Muscle of leg (tissue), 16 donors: ENCODE measurements at places on chromosomes 5 and 9. TPM values are rescaled to one million over a fixed set of nuclear protein-coding genes. Genes with fewer than 3 reads are reported as not detected.

- no peak for DNase-seq
Observed at GRCh38 chr5:84494453-84494852, 109.8 kb upstream of the EDIL3 start.

GRCh38 chr9:9951556-9952160 lies 661.1 kb downstream of the PTPRD start:
- DNase-seq: no peak

- DNase-seq: peak; percentile 32
Observed at GRCh38 chr5:167765352-167765751, 526.1 kb upstream of the WWC1 start.

- DNase-seq: no peak
Observed at GRCh38 chr5:106172681-106173532, 1497.8 kb downstream of the EFNA5 start.

- DNase-seq: no peak
Observed at GRCh38 chr5:36885566-36886485, 9.3 kb downstream of the NIPBL start.

DNA sequence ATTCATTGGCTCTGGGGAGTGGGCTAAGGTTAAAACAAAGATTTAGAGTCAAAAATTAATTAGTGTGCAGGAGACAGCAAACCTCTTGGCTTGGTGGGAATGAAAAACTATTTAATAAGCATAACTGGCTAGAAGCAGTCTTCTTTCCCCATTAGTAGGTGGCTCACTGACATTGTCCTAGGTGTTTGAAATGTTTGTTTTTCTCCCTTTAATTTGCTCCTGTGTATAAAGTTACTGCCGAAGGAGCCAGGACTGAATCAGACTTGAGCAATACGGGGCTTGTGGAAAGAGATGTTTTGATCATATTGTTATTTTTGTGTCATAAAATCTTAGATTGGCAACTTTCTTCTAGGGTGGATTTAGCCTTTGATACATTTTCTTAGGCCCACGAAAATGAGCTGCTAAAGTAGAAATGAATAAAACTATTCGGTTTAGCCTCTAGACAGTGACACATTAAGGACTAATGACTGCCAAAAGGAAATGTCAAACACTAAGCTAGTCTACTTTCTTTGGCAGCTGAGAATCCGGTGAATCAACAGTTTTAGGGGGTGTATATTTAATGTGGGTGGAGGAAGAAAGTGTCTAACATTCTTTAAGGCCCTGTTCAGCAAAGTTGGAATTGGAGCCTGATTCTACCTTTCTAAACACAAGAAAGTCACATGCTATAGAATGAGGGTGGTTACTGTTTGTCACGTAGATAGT lies 30.2 kb downstream of the LRRTM2 start:
- DNase-seq: peak; percentile 37

- DNase-seq: peak; percentile 22
Observed at GRCh38 chr5:68087866-68088265, 127.7 kb upstream of the PIK3R1 start.

DNA sequence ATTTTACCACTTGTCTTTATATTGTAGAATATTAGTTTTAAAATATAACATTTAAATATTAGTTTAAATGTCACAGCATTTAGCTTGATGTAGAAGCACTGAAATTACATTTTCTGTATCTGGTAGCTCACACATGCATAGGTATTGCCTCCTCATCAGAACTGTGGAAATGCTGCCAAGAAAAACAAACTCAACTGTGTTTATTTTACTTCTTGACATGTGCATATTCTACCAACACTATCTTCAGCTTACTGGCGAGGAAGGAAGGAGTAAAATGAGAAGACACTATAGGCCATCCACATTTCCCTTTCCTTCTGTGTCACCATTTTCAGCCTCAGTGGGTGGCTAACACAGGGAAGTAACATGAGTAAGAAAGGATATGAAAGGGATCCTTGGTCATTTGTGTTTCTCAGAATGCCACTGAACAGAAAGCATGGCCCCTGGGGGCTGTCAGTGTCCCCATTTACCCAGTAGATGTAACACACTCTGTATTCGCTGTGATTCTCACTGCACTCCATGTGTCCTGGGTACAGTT lies 81.0 kb upstream of the HTR4 start:
- DNase-seq: no peak

DNA sequence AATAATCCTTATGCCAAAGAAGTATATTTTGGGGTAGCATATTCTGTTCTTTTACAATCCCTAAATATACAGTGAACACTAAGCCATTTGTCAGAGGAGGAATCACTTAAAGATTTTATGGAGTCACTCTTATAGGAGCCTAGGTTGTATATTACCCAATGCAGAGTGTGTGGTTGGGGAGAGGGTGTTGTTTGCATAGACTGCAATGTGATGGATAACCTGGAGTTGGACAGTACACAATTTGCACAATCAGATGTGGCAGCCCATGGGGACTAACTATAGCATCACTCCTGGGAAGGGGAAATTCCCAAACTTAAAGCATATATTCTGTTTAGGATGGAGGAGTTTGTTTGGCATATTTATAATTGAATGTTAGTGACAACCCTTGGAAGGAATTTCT lies 9.6 kb upstream of the NDFIP1 start:
- no peak for DNase-seq

ZDHHC11 gene
- total RNA-seq: 2.8 TPM

NREP gene
- 230 TPM for total RNA-seq

PLPPR1 gene
- 2.3 TPM for total RNA-seq

ORM2 gene
- total RNA-seq: not detected

GGTA1 gene
- 9.9 TPM for total RNA-seq

PCDHGA1 gene
- total RNA-seq: 0.44 TPM
